Right ventricle myocardium superior (tissue), 1 donor: ENCODE measurements at places on chromosomes 11 and 22. TPM values are rescaled to one million over a fixed set of nuclear protein-coding genes. Genes with fewer than 3 reads are reported as not detected.

Gene SLC16A8
- total RNA-seq: not detected

DNA sequence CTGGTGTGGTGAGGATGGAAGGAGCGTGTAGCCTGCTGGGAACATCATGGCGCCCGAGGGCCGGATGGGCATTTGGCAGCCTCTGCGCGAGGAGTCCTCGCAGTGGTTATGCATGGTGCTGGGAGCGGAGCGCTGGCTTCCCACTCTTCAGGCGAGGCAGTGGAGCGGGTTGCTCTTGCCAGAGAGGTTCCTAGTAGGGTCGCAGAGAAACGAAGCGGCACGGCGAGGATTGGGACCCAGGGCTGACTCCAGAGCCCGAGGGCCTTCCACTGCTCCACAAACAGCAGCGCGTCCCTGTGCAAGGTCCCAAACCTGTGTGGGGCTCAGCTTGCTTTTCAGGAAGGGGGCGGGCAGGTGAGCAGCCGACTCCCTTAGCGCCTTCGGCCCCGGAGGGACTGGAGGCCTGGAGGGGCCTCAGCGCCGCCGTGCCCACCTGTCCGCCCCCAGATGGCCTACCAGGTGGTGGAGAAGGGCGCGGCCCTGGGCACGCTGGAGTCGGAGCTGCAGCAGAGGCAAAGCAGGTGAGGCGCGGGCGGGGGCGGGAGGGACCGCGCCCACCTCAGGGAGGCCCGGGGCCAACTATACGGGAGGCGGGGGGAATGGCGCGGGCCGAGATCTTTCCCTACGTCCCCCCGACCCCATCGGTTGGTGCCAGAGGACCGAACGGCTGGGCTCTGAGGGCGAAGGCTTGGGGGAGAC lies 7.2 kb downstream of the ATG16L2 start:
- DNase-seq: no peak

GRCh38 chr11:63574856-63575602 lies 11.8 kb upstream of the PLAAT2 start:
- DNase-seq: peak; percentile 55

GRCh38 chr22:49203091-49203858 lies 624.4 kb downstream of the BRD1 start:
- DNase-seq: no peak

DNA sequence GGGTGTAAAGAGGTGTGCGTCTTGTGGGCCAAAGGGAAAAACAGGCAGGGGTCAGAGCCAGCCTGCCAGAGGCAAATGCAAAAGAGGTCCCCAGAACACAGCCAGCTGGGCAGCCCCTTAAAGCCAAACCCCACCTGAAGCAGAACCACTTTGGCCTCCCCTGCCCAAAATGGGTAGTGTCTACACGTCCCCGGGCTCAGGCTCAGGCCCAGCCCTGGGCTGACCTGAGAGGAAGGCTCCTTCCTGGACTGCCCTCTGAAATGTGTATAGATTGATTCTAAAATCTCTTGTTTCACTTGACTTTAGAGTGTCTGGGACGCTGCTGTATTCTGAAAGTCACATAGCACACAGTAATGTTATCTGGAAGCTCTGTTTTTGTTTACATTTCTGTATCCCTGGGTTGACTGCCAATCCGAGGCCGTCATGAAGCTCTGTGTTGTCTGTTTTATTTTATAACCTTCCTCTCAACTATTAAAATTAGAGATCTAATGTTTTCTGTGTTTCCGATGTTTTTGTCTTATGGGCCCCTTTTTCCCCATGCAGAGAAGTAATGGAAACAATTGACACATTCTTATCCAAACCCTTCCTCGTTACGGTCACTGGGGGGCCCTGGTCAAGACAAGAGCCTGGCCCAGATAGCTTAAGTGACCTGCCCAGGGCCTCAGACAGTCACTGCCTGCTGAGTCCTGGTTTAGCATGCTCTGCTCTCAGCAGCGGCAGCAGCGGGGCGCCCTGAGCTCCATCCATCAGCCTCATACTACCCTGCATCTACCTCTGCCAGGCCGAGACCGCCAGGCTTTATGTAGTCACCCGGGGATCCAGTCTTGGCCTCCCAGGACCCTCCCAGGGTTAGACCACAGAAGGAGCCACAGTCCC lies 10.1 kb downstream of the OVOL1 start:
- DNase-seq: no peak

Gene GVQW3
- total RNA-seq: 1.5 TPM

GRCh38 chr22:49380828-49381114 lies 446.9 kb downstream of the BRD1 start:
- no peak for DNase-seq

DNA sequence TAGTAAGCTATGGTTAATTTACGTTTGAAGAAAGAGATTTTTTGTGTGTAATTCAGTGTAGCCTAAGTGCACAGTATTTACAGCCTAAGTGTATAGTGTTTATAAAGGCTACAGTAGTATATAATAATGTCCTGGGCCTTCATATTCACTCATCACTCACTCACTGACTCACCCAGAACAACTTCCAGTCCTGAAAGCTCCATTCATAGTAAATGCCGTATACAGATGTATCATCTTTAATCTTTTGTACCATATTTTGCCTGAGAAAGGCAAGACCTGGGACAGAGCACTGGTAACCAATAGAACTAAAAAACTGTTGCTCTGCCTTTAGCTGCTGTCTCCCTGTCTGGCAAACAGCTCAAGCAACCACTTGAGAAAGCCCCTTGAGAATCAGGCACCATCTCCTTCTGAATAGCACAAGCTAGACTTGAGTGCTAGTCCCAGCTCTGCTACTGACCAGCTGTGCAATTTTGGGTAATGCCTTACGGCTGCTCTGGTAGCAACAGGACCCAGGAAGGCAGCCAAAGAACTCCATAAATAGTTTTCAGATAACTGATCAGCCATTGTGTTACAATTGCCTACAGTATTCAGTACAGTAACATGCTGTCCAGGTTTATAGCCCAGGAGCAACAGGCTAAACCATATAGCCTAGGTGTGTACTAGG lies 131.3 kb downstream of the KCNC1 start:
- no peak for DNase-seq

GRCh38 chr11:22337596-22338485 lies at the start of gene SLC17A6:
Gene SLC17A6 (plus strand): TSS chr11:22338381. CDS start chr11:22338534, 153 bp downstream.
- DNase-seq: no peak
